ENCODE measurements at places on chromosomes 5 and 9. TPM values are rescaled to one million over a fixed set of nuclear protein-coding genes. Genes with fewer than 3 reads are reported as not detected.

DNA sequence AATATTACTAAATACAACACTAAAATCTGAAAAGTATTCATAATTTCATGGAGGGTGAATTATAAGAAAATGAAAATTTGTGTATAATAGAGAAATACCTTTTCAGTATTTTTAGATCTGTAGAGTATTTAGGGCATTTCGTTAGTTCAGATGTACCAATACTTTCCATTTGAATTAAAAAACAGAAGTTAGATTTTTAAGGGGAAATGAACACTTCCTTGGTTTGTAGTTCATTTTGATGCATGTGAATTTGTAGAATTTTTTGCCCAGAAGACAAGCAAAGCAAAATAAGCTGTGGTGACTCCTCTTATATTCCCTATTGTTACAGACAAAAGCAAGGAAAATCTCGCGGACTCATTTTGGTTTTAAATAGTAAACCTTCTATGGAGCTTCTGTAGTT lies 209.0 kb upstream of the RPS23 start:
- no peak for ATAC-seq

DNA sequence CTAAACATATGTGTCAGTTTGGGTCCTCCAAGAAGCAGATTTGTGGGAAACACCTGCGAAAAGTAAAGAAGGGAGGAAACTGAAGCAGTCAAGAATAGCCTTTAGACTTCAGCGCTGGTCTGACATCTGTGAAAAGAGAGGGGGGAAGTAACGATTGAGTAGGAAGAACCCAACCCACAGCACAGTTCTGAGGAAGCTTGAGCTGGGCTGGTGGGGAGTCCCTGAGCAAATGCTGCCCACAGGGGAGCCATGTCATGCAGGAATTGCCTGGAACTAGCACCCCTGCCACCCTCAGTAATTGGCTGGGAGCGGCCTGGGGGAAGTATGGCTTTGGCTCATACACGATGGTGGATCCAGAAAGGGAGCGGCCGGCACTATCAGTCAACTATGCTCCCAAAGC lies 20.6 kb downstream of the FAM240B start:
- no peak for ATAC-seq

DNA sequence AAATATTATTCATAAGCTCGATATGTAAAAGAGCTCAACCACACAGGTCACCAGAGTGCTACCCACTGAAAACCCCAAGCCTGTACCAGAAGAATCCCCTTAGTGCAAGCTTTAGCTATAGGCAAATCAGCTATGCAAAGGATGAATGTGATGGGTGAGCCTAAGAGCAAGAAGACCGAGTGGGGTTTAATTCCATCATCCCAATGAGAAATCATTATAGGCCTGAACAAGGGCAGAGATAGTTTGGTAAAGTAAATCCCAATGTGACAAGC lies 21.8 kb downstream of the ELOVL7 start:
- ATAC-seq, result no peak

- no peak for ATAC-seq
Measured at GRCh38 chr5:116495786-116496357, 78.8 kb downstream of the SEMA6A start.

DNA sequence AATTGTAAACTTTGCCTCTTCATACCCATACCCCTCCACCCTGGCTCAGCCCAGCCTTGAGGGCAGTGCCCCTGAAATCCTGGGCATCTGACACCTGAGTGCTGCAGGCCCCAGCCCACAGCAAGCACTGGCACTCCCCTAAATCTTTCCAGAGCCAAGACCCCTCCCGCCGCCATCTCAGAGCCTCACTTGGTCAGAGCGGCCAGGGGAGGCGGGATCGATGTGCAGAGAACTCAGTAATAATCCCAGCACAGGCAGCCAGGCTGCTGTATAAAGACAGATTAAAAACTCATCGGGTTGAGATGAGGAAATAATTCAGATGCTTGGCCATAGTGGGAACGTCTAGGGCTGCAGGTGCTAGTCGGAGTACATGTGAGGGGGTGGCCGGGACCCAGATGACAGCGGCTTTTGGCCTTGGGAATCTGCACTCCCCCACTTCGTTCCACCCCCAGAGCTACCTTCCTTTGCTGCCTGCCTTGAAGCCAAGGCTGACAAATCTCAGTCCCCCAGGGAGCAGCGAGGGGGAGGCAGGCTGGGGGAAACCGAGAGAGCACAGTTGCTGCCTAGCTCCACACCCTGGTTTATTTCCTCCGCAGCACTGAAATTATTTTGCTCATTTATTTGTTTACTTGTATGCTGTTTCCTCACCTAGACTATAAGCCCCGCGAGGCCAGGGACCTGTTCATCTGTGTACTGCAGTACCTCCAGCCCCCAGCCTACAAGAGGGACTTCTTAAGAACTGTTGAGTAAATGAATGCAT lies 19.5 kb upstream of the ARAP3 start:
- no peak for ATAC-seq

Gene PKN3
- total RNA-seq, result 2.5 TPM

Gene TMC1
- 3.3 TPM for total RNA-seq
